Mucosa of gallbladder (tissue), 1 donor: ENCODE measurements at places on chromosomes 7 and 10.

- DNase-seq, result no peak
Measured at GRCh38 chr10:1542941-1543340, 194.4 kb downstream of the ADARB2 start.

- no peak for DNase-seq
Measured at GRCh38 chr10:88999625-89000024, 9.0 kb downstream of the FAS start.

DNA sequence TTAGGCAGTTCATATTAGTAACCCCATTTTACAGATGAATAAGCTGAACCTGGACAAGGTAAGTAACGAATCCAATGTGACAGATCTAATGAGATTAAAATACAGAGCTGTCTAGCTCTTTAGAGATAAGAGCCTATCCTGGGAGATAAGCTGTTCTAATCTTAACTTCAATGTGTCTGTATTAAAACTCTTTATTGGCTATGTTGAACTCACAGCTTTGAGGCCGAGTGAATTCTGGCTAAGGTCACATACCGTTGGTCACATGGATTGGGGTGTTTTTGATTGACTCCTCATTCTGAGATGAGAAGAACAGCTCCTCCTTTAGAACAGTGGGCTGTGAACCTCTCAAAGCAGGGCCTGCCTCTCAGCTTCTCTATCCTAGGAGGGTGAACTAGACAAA, 113.4 kb upstream of the EEPD1 start:
- no peak for DNase-seq

GRCh38 chr7:28591725-28592349, 179.5 kb downstream of the CREB5 start:
- DNase-seq, result no peak

- no peak for DNase-seq
Measured at GRCh38 chr10:130812381-130813148, 499.0 kb downstream of the TCERG1L start.

- DNase-seq, result peak; percentile 10
Measured at GRCh38 chr10:50992356-50992901, 81.9 kb upstream of the PRKG1 start.

- no peak for DNase-seq
Measured at GRCh38 chr10:78802431-78802830, 266.3 kb upstream of the ZMIZ1 start.

GRCh38 chr7:20508109-20508508, 107.4 kb upstream of the ABCB5 start:
- DNase-seq, result no peak

- DNase-seq, result no peak
Measured at GRCh38 chr7:64612452-64612851, 49.6 kb upstream of the ZNF680 start.

GRCh38 chr7:125316466-125316865, 386.8 kb upstream of the POT1 start:
- DNase-seq, result peak; percentile 34

GRCh38 chr10:30861221-30861620, 170.4 kb downstream of the ZNF438 start:
- DNase-seq, result no peak

DNA sequence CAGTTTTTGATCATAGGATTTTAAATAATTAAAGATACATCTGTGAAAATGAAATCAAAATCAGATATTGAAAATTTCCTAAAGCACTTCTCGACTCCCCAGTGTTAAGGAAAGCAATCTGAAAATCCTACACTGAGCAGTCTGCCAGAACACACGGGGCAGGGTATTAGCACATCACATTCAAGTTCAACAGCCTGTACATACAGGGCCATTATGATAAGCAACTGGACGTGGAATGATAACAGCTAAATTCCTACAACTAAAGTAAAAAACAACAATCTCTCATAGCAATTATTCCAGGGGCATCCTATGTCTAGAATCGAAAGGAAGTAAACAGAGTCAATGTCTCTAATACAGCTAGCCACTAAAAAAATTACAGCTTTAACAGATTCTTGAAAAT, 31.7 kb downstream of the TRDMT1 start:
- no peak for DNase-seq

DNA sequence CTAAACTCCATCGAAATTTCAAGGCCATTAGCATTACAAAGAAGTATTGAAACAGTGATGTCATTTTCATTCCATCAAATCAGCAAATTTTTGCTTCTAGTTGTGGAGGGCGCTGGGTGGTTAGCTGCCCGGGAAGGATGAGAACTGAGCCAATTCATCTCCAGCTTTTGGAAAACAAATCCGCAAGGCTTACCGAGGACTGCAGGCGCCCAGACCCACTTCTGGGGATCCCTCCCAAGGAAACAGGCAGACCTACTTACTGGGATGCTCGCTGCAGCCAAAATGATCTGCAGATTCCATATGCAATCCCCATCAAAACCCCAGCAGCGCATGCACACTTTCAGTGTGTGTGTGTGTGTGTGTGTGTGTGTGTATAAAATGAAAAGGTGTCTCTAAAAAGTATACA, 19.2 kb downstream of the TNRC18 start:
- no peak for DNase-seq

- peak; percentile 67 for DNase-seq
Measured at GRCh38 chr10:63707254-63707910, 186.2 kb downstream of the REEP3 start.

GRCh38 chr10:77363210-77363609, 274.4 kb downstream of the KCNMA1 start:
- DNase-seq, result no peak

- no peak for DNase-seq
Measured at GRCh38 chr7:45660201-45660900, 86.2 kb downstream of the ADCY1 start.

DNA sequence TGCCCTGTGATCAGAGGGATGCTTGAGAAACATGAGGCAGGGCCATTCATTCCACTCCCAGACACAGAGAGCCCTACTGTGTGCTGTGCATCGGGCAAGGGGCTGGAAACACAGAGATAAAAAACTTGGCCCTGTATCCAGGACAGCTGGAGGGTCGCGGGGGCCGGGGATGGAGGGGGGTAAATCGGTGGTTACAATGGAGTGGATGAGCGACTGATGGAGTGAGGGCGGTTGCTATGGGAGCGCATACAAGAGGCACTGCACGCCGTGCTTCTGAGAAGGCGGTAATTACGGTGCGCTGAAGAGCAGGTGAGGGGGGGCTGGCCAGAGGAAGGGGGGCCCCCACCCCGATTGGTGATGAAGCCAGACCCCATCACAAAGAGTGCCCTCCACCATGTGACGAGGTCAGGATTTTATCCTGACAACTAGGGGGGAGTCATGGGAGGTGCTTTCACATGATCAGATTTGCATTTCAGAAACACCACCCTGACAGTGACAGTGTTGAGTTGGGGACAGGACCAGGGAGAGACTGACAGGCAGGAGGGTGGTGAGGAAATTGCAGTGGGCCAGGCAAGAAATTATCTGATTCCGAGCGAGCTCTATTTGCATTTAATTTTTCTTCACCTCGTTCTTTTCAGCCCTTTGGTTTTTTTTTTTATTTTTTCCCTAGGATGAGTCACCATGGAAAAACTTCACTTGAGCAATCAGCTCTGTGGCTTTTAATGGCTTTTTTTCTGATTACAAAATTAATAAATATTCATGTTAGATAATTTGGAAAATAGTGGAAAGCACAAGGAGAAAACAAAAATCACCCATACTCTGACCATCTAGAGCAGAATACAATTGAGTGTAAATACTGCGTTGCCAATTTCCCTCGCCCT, 7.8 kb downstream of the CPA5 start:
- DNase-seq, result no peak

GRCh38 chr7:21413502-21413901, 14.4 kb upstream of the SP4 start:
- DNase-seq, result no peak

DNA sequence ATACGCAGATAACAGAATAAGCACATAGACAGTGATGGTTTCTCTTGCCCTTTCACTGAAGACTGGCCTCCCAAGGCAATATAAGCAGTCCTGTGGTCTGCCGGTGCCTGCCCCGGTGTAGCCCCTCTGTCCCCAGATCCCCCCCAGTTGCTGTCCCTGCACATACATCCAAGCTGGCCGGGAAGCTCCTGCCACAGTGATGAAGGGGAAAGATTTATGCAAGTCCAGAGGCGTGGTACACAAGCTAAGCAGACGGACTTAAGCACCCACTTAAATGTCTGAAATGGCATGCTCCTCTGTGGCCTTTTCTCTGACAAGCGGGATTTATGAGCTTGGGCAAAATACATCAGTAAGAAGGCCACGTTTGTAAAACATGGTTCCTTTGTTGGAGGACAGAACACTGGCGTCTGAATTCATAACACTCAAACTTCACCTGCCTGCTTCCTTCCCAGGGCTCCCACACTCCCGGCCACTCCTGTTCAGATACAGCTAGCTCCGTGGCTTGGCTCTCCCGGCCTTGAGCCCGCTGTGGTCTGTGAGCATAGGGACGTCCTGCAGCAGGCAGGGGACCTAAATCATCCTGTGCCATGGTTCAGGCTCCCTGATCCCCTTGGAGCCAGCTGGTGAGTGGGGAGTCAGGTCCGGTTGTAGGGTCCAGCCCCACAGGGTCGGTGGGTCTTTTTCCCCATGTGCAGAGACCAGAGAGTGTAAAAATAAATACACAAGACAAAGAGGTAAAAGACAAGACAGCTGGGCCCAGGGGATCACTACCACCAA, 61.7 kb upstream of the PPP2R2D start:
- no peak for DNase-seq

GRCh38 chr10:132110111-132110521, 44.4 kb downstream of the JAKMIP3 start:
- DNase-seq, result no peak

DNA sequence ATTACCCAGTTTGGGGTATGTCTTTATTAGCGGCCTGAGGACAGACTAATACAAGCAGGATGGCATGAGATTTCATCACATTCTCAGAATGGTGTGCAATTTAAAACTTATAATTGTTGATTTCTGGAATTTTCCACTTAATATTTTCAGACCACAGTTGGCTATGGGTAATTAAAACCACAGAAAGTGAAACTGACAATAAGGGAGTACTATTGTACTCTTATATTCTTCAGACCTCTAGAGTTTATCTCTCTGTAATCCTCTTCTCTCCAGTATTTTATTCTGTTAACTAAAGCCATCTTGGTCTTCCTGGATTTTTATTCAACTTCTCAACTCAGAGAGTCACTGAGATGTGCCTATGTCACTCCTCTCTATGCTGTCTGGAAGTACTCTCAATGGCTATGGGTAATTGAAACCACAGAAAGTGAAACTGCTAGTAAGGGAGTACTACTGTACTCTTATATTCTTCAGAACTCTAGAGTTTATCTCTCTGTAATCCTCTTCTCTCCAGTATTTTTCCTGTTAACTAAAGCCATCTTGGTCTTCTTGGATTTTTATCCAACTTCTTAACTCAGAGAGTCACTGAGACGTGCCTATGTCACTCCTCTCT, 118.3 kb downstream of the PPP1R17 start:
- DNase-seq, result no peak

GRCh38 chr7:93232673-93233018, 480 bp downstream of the VPS50 start:
- no peak for DNase-seq
